ENCODE measurements at places on chromosomes 2 and 18.

- DNase-seq: no peak
These were observed 24.1 kb downstream of the FAM228B start for GRCh38 chr2:24147364-24147763.

- no peak for DNase-seq
These were observed 301.8 kb upstream of the ID2 start for GRCh38 chr2:8380026-8380425.

GRCh38 chr2:1226766-1227165 is 186.5 kb upstream of the TPO start:
- DNase-seq: no peak

GRCh38 chr2:242053921-242054320 is 184.4 kb downstream of the RTP5 start:
- DNase-seq: no peak

DNA sequence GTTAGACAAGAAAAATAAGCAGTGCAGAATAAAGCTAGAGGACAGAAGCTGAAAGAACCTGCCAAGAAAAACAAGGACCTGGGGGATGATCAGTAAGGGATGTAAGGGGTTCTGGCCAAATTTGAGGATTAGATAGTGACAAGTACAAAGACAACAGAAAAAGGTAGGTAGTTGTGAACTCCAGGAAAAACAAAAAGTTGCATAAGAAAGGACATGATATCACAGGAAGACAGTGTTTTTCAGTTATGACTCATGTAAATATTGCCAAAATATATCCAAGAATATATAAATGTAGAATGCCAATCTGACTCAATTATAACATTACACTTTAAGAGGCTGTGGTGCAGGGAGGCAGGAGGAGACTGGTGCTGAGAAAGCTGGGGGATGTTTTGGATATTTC is 209.8 kb upstream of the SH3BP4 start:
- no peak for DNase-seq

- DNase-seq: no peak
These were observed 494.9 kb upstream of the LRATD1 start for GRCh38 chr2:14137643-14138042.

GRCh38 chr18:63676526-63677323 is 15.0 kb upstream of the SERPINB3 start:
- DNase-seq: peak; percentile 10

- no peak for DNase-seq
These were observed 213.3 kb downstream of the ACKR3 start for GRCh38 chr2:236782938-236783337.

GRCh38 chr2:226673314-226673723 is 126.3 kb downstream of the IRS1 start:
- DNase-seq: no peak

GRCh38 chr2:8647462-8647857 is 34.4 kb upstream of the ID2 start:
- DNase-seq: no peak

GRCh38 chr2:148167241-148167766 is 146.4 kb downstream of the MBD5 start:
- DNase-seq: no peak

DNA sequence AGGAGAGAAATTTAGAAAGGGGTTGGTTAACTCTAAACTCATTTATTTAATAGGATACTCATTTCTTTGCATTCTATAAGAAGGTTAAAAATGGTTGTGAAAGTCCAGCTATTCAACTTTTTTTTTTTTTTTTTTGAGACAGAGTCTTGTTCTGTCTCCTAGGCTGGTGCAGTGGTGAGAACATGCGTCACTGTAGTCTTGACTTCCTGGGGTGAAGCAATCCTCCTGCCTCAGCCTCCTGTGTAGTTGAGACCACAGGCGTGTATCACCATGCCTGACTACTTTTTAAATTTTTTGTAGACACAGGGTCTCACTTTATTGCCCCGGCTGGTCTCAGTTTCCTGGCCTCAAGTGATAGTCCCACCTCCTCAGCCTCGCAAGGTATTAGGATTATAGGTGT is 11.9 kb downstream of the ELP2 start:
- no peak for DNase-seq

Data from AML-193 (cell line).